BJ (cell line): ENCODE measurements at places on chromosomes 7 and 10.

DNA sequence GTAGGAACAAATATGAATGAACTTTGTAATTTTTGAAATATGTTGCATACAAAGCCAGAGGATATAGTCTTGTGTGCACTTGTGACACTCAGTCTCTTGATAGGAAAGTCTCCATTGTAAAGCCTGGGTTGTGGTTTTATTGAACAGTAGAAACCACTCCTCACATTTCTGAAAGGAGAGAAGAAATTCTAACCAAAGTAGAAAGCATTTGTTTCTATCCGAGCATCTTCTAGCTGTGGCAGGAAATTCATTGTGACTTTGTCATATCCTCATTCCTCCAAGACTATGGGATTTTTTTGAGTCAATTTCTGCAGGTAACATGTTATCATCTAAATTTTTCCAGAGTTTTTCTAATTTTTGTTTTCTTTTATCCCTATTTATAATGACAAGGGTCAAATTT lies 55.5 kb upstream of the NCF1 start:
- DNase-seq, result no peak

DNA sequence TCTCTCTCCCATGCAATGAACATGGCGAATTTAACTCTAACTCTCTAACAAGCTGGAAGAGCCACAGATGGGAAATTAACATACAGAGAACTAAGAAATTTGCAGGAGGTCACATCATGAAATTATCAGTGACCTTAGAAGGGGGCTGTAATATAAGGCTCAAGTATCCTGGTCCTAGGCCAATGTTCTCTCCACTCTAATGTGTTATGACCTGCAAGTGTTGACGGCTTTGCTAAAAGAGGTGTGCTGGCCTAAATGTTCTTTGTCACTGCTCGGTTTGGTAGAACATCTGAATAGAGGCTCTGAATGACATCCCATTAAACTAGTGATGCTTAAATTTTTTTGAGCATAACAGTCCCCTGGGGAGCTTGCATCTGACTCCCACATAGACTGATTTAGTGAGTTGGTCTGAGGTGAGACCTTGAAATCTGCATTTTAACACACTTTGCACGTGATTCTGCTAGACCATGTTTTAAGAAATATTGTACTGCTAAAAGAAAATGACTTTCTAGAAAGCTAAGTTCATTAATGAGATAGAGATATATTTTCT lies 129.3 kb downstream of the GFRA1 start:
- DNase-seq, result no peak

DNA sequence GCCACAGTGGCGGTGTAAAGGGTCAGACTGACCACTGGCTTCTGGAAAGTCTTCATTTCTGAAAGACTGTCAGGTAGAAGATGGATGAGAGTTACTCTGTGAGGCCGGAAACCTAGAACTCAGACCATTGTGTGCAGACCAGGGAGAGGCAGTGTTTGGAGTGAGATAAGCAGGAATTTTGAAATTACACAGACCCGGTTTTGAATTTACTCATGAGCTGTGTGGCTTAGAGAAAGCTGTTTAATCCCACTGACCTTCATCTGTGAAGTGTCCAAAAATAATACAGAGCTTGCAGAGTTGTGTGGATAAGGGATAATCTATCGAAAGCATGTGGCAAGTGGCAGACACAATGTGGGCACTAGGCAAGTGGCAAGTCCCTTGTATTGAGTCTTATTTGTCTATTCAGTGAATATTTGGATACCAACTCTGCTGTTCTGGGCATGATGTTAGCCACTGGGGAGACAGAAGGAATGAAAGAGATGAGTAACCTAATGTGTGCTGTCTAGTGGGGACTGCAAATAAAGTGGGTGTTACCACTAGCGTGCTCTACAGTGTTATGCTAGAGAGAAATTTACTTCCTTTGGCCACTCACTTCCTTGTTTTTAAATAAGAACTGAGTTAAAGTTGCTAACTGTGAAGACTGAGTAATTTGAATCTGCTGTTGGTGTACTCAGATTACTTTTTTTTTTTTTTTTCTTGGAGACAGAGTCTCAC lies 69.4 kb downstream of the KIAA1217 start:
- no peak for DNase-seq

GRCh38 chr10:132806110-132806509 lies 20.2 kb upstream of the NKX6-2 start:
- no peak for DNase-seq

DNA sequence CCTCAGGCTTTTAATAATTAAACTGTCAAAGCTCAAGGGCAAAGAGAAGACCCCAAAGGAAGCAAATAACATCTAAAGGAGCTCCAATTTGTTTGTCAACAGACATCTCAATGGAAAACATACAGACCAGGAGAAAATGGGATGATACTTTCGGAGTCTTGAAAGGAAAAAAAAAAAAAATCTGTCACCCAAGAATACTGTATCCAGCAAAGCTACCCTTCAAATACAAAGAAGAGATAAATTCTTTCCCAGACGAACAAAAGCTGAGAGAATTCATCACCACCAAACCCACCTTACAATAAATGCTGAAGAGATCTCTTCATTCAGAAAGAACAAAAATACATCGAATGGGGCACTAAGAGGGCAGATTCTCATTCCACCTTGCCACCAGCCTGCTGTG lies 232.8 kb downstream of the PTPRN2 start:
- no peak for DNase-seq

GRCh38 chr7:28804990-28805389 lies 153.1 kb downstream of the TRIL start:
- peak; percentile 15 for DNase-seq

DNA sequence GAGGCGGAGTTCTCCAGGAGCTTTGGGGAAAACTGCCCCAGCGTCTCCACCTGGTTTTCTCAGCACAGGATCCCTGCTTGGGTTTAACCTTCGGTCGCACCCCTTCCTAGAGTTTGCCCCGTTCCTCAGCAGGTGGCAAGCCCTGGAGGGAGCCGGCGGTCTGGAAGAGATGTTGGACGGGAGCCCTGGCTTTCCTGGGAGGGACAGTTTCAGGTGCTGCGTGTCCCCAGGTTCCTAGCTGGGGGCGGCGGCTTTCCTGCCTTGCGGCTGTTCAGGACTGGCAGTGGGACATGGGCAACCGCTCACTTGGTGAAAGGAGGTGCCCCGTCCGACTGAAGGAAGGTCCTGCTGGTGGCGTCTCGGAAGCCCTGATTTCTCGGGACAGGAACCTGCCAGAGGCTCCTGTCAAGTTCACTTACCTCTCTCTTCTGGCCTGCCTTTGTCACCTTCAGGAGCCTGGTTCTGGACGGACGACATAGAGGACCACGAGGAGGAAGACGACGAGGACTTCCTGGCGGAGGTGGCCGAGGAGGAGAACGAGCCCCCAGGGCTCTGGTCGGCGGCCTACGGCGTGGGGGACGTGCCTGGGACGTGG lies 14.8 kb downstream of the ZNF316 start:
- DNase-seq, result no peak

GRCh38 chr7:138295049-138295637 lies 164.9 kb upstream of the TRIM24 start:
- no peak for DNase-seq

DNA sequence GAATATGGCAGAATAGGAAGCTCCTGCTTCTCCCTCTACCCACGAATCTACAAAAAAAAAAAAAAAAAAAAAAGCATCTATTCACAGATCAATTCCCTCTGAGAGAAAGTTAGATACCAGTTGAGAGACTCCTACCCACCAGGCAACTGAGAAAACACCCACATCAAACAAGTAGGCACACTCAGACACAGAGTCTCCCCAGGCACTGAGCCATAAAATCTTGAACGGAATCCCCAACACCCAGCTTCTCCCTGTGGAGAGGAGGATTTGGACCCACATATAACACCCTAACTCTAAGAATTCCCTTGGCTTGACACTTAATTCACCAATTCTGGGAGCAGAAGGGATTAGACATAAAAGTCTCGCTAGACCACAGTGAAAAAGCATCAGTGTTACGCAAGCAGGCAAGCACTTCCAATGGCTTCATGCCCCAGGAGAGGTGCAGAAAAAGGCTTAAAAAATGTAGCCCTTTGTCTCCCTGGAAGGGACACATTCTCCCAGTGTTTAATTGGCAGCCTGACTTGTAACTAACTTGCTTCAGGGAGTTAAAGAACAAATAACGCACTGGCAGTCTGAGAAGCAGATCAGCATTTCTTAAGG lies 192.2 kb downstream of the ELAPOR2 start:
- DNase-seq, result no peak

DNA sequence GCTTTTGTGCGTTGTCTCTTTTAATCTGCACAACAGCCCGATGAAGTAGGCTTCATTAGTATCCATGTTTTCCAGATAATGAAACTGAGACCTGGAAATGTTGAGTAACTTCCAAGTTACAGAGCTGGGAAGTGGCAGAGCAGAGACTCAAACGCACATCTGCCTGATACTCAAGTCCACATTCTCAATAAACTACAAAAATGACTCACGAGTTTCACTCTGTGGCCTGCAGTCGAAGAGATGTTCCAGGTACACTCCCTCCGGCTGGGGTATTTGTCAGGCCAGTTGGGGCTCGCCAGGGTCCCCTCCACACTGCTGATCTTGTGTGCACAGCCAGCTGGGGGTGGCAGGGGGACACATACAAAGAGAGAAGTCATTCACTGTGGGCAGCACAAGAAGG lies 17.7 kb upstream of the OPALIN start:
- DNase-seq, result no peak

DNA sequence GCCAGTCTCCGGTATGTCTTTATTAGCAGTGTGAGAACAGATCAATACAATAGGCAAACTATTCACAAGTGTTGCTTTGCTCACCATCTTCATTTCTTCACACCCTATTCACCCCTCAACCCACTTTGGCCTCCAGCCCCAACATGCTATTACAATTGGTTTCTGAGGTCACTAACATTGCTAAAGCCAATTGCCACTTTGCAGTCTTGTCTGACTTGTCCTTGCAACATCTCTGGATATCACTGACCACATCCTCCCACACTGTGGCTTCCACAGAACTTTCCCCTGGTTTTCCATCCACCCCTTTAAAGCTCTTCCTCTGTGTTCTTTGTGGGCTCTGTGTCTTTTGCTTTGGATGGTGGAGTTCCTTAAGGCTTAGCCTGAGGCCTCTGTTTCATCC lies 5.2 kb upstream of the APBB1IP start:
- DNase-seq, result no peak

DNA sequence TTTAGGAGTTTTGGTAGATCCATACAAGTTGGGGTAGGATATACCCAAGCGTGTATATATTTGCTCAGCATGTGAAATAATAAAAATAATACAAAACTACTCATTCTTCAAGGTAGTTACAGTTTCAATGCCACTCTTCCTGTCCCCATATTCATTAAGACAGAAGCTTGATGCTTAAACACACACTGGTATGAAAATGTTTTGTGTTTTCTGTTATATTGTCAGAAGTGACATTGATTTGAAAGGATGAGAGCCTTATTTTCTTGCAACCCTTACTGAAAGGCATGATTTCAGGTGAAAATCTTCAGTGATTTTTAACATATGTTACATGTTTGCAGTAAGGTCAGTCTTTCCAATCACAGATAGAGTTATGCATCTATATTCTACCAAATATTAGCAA lies 233.6 kb downstream of the TRIL start:
- DNase-seq, result no peak

DNA sequence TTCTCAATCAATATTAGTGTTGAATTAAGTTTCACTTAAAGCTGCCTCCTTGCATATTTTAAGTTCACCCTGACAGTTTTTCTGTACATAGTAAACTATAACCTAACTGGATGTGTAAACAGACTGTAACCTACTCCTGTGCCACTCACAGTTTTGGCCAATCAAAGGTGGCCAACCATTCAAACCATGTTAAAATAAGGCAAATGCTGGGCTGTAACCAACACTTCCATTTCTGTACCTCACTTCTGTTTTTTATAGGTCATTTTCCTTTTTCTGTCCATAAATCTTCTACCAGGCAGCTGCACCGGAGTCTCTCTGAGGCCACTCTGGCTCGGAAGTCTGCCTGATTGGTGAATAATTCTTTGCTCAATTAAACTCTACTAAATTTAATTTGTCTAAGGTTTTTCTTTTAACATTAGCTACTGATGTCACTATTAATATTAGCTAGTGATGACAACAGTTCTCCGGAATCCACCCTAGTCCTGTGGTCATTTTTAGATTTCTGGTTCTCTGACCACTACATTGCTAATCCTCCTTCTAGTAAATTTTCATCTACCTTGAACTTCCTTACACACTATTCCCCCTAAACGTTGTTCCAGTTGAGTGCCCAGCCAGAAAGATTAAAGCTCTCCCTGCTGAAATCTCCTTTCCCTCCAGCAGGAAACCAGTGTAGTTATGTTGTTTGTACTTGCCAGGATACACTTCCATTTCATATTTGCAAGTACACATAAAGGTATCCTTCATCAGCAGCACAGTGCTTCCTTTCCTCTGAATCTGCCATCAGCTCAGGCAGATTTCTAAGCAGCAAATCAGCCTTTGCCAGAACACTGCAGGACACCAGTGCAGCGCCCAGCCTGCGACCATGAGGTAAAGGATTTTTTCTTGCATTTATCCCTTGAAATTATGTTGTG lies 18.6 kb upstream of the IFIT2 start:
- DNase-seq, result no peak

- peak; percentile 69 for DNase-seq
Observed at GRCh38 chr10:114623661-114624294, 34.3 kb downstream of the ABLIM1 start.

GRCh38 chr7:77954773-77955555 lies 156.4 kb downstream of the PHTF2 start:
- no peak for DNase-seq

DNA sequence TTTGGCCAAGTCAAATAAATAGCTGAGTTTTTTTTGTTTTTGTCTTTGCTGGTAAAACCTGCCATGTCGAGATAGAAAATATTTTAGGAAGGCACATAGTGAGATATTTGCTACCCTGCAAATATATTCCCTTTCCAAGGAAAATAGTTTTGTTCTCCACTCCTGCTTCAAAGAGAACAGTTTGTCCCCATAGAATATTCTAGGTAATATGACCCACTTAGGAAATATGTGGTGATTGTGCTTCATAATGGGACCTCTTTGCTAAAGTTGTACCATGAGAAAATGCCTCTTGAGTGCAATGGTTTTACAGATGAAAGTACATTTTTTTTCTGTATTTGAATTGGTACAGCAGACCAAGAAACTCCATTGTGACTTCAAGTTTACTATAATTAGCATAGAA lies 41.6 kb downstream of the SMNDC1 start:
- no peak for DNase-seq

DNA sequence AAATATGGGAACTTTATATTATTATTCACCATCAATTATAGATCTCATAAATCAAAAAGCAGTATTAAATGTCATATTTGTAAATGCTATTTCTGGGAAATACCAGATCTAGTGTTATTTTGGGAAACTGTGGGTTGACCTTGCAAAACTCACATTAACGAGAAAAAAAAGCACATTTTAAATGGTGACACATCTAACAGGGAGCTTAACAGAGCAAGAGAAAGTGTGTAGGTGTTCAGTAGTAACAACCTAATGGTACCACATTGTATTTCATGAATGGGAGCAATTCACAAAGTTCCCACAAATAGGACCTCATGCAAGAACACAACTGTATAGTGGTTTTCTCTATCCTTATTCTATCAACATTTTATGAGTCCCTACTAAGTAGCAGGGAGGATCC lies 26.2 kb upstream of the HDAC9 start:
- no peak for DNase-seq

GRCh38 chr10:119801176-119801575 lies 71.5 kb downstream of the MCMBP start:
- DNase-seq, result no peak

GRCh38 chr10:60299961-60300883 lies 89.5 kb downstream of the ANK3 start:
- DNase-seq, result no peak

- no peak for DNase-seq
Observed at GRCh38 chr10:90751107-90751997, 106.5 kb downstream of the HTR7 start.

- no peak for DNase-seq
Observed at GRCh38 chr7:140605337-140605736, 35.3 kb downstream of the DENND2A start.
